Purkinje cell (primary cell): ENCODE measurements at places on chromosomes 13 and 19. TPM values are rescaled to one million over a fixed set of nuclear protein-coding genes. Genes with fewer than 3 reads are reported as not detected.

The EIF3K gene
- polyA plus RNA-seq = 469 and 501 TPM in 2 replicates

The SIGLEC8 gene
- polyA plus RNA-seq = not detected in 2 replicates

The ZSCAN1 gene
- polyA plus RNA-seq = 0.52 TPM in 1 of 2 replicates, not detected in the other

The ACER1 gene
- polyA plus RNA-seq = not detected in 2 replicates

The CD209 gene
- polyA plus RNA-seq = not detected in 2 replicates

The DZIP1 gene
- polyA plus RNA-seq = 4.0 and 4.9 TPM in 2 replicates

The ITGBL1 gene
- not detected in 2 replicates for polyA plus RNA-seq

The KLK8 gene
- 194 and 292 TPM in 2 replicates for polyA plus RNA-seq

The YJEFN3 gene
- polyA plus RNA-seq = 5.5 and 14.2 TPM in 2 replicates

The BEST2 gene
- not detected in 2 replicates for polyA plus RNA-seq

The IQCN gene
- 0.04 TPM in 1 of 2 replicates, not detected in the other for polyA plus RNA-seq

The ZNF382 gene
- polyA plus RNA-seq = 7.0 and 7.6 TPM in 2 replicates

The ZNF563 gene
- polyA plus RNA-seq = 5.9 and 7.5 TPM in 2 replicates

The ERICH6B gene
- polyA plus RNA-seq = 1.3 TPM in 1 of 2 replicates, not detected in the other

The PALM gene
- polyA plus RNA-seq = 0.28 and 0.99 TPM in 2 replicates

The CDC16 gene
- 52.4 and 60.8 TPM in 2 replicates for polyA plus RNA-seq

The RYR1 gene
- polyA plus RNA-seq = 6.9 and 9.2 TPM in 2 replicates

The CCDC122 gene
- 0.79 and 1.9 TPM in 2 replicates for polyA plus RNA-seq

The SH3GL1 gene
- 1.6 and 2.8 TPM in 2 replicates for polyA plus RNA-seq

The FAAP24 gene
- polyA plus RNA-seq = 2.1 TPM in 1 of 2 replicates, not detected in the other

The RUBCNL gene
- 28.1 and 42.1 TPM in 2 replicates for polyA plus RNA-seq

The URI1 gene
- polyA plus RNA-seq = 57.1 and 57.2 TPM in 2 replicates

The SPIB gene
- not detected in 2 replicates for polyA plus RNA-seq

The CEACAM19 gene
- polyA plus RNA-seq = 0.77 TPM in 1 of 2 replicates, not detected in the other

The SHC2 gene
- polyA plus RNA-seq = 1.2 TPM in 1 of 2 replicates, not detected in the other

The SLC6A16 gene
- 0.69 TPM in 1 of 2 replicates, not detected in the other for polyA plus RNA-seq

The GIPC3 gene
- polyA plus RNA-seq = not detected in 2 replicates

The STAP2 gene
- 2.9 TPM in 1 of 2 replicates, not detected in the other for polyA plus RNA-seq

The KLK3 gene
- not detected in 2 replicates for polyA plus RNA-seq

The GPX4 gene
- polyA plus RNA-seq = 152 and 277 TPM in 2 replicates

The OR10H1 gene
- not detected in 2 replicates for polyA plus RNA-seq

The EVI5L gene
- 0.59 and 1.0 TPM in 2 replicates for polyA plus RNA-seq

The MAP2K2 gene
- 7.0 and 11.9 TPM in 2 replicates for polyA plus RNA-seq

The GPC5 gene
- 3.8 and 11.9 TPM in 2 replicates for polyA plus RNA-seq

The SLC10A2 gene
- not detected in 2 replicates for polyA plus RNA-seq

The PSG3 gene
- polyA plus RNA-seq = not detected in 2 replicates

The SIGLEC14 gene
- not detected in 2 replicates for polyA plus RNA-seq

The CYP4F2 gene
- polyA plus RNA-seq = not detected in 2 replicates

The PSG6 gene
- polyA plus RNA-seq = 0.42 TPM in 1 of 2 replicates, not detected in the other
